Non-pigmented ciliary epithelial cell (primary cell): ENCODE measurements at places on chromosomes 3 and 15.

- no peak for DNase-seq
These were observed 116.4 kb downstream of the DUT start for GRCh38 chr15:48447657-48448056.

- DNase-seq, result no peak
These were observed 174.0 kb downstream of the RAB11A start for GRCh38 chr15:66043264-66043663.

GRCh38 chr15:95836536-95836935 lies 494.0 kb upstream of the NR2F2 start:
- no peak for DNase-seq

GRCh38 chr15:90200534-90201129 lies 498 bp upstream of the SEMA4B start:
- DNase-seq, result no peak

DNA sequence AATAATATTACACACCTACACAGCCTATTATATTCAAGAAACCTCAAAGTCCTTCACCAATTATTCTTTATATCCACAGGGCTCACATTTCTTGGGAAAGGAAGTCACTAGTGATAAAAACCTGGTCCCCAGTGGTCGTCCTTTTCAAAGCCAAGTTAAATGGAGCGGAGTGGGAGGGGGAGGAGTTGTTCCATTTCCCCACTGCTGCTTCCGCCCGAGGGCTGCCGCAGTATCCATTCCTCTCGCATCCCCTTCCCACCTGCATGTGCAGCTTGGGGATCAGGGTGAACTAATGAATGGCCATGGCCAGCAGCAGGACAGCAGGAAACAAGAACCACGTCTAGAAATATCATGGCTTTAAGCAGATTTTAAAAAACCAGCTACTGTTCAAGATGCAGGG lies 76.4 kb upstream of the SEMA6D start:
- DNase-seq, result no peak

DNA sequence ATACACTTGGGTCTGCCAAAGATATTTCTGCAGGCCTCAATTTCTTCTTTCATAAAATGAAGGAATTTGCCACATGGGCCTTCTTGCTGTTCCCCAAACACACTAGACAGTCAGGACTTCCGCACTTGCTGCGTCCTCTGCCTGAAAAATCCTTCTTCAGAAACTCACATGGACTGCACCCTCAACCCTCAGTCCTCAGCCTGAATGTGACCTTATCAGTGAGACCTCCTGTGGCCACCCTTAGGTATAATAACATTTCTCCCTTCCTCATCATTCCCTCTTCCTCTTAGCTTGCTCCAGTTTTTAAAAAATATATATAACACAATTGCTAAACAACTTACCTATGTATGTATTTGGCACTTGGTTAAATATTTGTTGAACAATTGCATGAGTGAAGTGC lies 257.5 kb downstream of the MFSD1 start:
- no peak for DNase-seq

DNA sequence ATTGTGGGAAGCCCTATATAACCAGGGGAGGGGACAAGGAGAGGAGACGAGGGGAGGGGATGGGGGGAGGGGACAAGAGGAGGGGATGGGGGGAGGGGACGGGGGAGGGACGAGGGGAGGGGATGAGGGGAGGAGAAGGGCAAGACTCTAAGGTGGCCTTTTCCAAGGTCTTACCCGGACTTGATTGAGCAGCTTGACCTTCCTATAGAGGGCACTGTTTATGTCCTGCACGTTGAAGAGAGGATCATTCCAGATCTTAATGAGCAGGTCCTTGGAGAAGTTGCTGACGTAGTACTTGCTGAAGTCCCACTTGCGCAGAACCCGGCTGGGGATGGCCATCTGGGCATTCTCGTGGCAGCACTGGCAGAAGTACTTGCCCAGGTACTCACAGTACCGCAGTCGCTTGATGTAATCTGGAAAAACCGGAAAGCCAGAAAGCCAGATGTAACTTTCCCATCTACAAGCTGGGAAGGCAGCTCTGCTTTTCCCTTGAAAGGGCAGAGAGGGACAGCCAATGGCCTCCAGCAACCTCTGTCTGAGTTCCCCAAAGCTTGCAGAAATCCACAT lies 55.7 kb downstream of the RUBCN start:
- no peak for DNase-seq

DNA sequence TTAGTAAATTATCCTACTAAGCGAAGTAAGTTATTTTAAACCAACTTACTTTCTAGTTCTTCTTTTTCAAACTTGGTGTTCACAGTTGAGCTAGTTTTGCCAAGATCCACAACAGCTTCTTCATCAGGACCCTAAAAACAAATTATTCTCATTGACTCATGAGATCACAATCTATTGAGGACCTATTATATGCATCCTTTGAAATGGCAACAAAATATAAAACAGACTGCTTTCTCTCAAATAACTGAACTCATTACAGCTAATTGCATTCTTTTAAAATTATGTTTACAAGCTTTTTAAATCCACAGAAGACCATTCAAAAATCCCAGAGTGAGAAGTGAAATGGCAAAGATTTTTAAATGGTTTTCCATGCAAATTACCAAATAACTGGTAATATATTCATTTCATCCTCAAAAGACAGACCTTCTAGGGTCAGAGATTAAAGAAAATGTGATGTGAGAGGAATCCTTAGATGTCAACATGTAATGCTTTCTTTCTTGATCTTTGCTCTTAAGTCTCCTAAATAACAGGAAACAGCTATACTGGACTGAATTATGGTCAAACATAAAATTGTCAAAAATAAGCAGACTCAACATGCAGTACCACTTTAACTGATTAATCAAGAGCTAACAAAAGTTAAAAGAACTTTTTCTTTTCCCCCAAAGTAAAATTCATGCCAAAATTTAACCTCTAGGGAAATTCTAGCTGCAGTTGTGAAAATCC lies 31.7 kb downstream of the SLC4A7 start:
- DNase-seq, result no peak

DNA sequence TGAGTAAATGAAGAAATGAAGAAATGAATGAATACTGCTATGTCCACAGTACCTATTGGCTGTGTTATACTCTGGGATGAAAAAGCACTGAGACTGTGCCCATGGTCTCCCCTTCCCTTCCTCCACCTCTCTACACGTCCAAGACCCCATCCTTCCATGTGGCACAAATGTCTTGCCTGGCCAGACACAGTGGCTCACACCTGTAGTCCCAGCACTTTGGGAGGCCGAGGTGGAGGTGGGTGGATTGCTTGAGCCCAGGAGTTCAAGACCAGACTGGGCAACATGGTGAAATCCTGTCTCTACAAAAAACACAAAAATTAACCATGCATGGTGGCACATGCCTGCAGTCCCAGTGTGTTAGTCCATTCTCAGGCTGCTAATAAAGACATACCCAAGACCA lies 200.1 kb downstream of the FAM43A start:
- no peak for DNase-seq

DNA sequence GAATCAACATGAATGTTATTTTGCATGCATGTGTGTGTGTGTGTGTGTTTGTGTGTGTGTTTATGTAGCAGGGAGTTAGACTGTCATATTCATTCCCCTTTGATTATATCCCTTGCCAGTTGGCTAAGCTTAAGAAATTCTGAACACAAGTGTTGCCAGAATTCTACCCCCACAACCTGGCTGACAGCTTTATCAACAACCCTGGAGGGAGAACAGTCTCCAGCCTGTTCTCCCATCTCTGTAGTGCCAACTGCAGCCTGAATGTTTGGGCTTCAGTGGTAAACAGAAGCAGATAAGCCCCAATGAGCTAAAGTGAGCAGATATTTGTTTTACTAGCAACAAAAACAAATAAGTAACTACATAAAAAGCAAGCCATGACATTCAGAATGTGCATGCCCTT lies 162.6 kb upstream of the ABI3BP start:
- no peak for DNase-seq

GRCh38 chr3:148866261-148866660 lies 1.2 kb downstream of the CPA3 start:
- peak; percentile 87 for DNase-seq

DNA sequence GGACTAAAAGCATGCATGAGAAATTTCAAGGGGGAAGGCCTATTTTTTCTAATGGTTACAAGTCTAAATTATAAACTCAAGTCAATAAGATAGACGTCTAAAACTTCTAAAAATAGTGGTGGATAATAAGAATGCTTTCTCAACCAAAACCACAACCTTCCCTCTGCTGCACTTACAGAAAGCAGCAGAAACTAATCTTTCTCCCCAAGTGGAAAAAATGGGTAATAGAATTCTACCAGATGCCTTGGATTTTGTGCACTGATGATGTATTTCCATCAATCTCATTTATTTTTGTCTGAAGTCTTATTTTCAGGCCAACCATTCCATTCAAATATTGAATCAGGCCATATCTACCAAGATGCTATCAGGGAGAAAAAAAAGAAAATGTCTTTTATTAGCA lies 344.7 kb downstream of the NEK10 start:
- DNase-seq, result no peak

DNA sequence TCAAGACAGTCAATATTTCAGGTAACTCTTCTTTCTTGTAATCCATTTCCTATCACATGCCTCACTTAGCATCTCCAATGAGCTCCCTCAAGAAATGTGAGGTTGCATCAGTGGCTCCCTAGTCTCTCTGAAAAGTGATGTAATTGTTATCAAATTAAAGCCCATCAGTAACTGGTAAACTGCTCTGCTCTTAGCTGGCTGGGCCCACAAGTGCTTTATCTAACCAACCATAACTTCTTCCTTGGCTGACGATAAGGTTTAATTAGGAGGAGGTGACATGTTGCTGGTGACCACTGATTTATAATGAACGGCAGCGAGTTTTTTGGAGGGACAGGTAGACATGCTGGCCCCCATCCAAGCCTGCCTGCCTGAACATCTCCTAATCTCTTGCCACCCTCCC lies 79.6 kb downstream of the RTP4 start:
- no peak for DNase-seq

- DNase-seq, result no peak
These were observed 402.8 kb upstream of the RARB start for GRCh38 chr3:25025236-25025635.

DNA sequence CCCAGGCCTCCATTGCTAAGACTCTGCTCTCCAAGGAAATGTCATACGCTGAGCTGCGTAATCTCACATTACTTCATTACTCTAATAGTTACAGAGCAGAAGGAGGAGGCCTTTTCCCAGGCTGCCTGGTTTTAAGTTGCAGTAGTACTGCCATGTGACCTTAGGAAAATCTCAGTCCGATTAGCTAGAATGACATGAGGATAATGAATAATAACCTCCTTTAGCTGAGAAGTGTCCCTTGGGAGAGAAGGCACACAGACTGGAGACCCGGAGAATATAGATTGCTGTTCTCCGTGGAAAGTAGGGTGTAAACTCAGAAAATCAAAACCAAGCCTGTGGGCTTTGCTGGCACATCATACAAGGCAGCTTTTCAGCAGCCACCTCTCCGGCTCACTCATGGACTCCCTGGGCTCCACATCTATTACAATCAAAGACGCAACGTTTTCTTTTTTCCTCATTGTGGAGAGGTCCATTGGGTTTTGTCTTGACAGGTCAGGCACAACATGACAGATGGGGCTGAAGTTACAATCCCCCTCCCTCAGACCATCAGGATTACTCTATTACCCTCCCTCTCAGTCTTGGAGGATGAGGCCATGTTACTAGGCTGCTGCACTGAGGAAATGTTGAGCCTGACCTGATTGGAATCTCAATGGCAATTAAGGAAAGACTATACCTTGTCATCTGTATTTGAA lies 134.8 kb upstream of the MB21D2 start:
- DNase-seq, result no peak

- DNase-seq, result no peak
These were observed 50.9 kb downstream of the TMEM44 start for GRCh38 chr3:194582196-194582905.

DNA sequence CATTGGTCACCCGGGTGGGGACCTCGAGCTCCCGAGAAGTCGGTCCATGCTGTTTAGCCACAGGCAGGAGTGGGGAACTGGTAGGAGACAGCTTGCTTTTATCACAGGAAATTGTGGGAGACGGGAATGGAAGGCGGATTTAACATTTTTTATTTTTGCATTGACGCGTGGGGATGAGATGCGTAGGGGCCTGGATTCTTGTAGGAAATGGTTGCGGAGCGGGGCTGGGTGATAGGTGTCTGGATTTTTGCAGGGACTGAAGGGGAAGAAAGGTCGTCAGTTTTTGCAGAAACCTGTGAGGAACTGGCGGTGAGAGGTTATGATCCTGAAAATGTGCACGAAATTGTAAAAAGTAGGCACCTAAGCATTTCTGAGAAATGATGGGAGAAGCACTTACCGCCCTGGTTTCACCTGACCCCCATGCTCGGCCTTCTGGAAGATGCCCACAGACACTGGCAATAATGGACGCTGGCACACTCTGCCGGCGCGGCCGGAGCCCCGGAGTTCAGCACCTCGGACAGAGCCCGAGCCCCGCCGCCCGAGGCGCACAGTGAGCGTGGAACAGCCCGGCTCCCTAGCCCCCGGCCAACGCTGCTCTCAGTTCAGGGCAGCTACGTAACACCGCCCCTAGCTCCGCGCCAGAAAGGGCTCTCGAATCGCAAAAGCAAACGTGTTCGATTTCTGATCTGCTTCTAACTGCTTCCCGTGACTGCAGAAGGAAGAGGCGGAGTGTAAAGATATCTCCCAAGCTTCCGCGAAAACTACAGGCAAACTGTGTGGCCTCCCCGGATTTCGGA lies 928 bp downstream of the ANKRD34C start:
- no peak for DNase-seq

DNA sequence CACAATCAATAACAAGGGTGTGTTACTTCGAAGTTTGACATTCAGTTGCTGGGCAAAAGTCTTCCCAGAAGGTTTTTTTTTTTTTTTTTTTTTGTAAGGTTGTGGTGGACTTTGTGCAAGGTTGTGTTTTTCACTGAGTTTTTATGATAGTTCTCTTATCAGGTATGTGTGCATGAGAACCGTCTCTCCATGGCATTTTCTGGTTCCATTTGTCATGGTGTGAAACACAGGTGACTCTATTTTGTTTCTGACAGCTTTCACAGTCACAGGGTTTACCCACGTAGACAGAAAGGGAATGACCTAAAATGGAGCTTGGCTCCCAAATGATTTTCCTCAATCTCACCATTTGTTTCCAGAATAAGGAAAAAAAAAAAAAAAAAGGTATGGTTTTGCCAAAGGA lies 1377.2 kb upstream of the CADM2 start:
- DNase-seq, result no peak
